ENCODE measurements at places on chromosomes 2 and 18. TPM values are rescaled to one million over a fixed set of nuclear protein-coding genes. Genes with fewer than 3 reads are reported as not detected.
A peak's percentile ranks its signal among the peaks of the same experiment; 100 is the strongest.

- DNase-seq: peak; percentile 15
Measured at GRCh38 chr18:79571211-79572092, 108.2 kb upstream of the CTDP1 start.

- DNase-seq: no peak
Measured at GRCh38 chr18:47417807-47418206, 166.3 kb upstream of the SKOR2 start.

Gene MREG
- total RNA-seq: 22.6 TPM

- no peak for DNase-seq
Measured at GRCh38 chr2:215489288-215489848, 53.5 kb upstream of the FN1 start.

Gene MAPRE3
- 19.4 TPM for total RNA-seq

Measured in upper lobe of left lung (tissue), 6 donors.